Pancreas (tissue), 10 donors: ENCODE measurements at places on chromosomes 2 and 18. TPM values are rescaled to one million over a fixed set of nuclear protein-coding genes. Genes with fewer than 3 reads are reported as not detected.

The CXCR2 gene
- total RNA-seq, result 1.1 TPM

The VWA3B gene
- total RNA-seq, result not detected

The DNPEP gene
- 21.0 TPM for total RNA-seq

The CERKL gene
- 0.47 TPM for total RNA-seq

The PPP1R1C gene
- 0.35 TPM for total RNA-seq

The AQP12B gene
- total RNA-seq, result 113 TPM

The CTLA4 gene
- total RNA-seq, result 0.16 TPM

DNA sequence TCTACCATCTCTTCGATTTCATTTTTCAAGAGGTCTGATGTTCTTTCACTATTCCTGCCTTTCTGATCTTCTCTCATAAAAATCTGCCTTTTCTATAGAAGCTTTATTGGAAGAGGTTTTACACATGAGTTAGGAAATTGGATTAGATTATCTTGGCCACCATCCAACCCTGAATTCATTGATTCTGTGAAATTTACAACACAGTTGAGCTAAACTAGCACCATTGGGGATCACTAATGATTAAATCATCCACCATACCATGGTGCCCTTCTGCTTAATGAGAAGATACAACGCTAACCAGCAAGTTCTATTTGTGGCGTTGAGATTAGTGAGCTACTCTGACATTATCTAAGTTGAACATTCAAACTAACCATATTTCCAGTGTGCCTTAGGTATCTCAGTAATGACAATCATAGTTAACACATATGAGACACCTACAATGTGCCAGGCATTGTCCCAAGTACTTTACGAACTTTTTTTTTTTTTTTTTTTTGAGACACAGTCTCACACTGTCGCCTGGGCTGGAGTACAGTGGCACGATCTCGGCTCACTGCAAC, 17.3 kb upstream of the LBH start:
- no peak for DNase-seq

DNA sequence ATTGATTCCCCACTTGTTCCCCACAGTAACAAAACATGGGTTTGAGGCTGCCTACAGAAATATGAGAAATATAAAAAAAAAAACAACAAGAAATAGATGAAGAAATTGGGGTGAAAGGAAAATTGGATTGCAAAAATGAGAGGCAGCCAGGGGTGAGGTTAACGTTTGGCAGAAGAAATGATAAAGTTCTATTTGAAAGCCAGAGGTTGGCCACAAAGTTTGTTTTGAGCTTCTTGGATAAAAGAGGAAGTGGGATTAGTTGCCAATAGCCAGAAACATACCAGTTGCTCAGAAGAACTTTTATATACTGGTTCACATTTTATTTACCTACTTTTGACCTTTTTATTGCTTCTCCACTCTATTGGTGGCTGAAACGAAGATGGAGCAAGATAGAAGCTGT, 67.5 kb downstream of the FASTKD2 start:
- DNase-seq, result no peak

GRCh38 chr2:48412443-48413250, 117.3 kb upstream of the STON1 start:
- DNase-seq, result no peak

DNA sequence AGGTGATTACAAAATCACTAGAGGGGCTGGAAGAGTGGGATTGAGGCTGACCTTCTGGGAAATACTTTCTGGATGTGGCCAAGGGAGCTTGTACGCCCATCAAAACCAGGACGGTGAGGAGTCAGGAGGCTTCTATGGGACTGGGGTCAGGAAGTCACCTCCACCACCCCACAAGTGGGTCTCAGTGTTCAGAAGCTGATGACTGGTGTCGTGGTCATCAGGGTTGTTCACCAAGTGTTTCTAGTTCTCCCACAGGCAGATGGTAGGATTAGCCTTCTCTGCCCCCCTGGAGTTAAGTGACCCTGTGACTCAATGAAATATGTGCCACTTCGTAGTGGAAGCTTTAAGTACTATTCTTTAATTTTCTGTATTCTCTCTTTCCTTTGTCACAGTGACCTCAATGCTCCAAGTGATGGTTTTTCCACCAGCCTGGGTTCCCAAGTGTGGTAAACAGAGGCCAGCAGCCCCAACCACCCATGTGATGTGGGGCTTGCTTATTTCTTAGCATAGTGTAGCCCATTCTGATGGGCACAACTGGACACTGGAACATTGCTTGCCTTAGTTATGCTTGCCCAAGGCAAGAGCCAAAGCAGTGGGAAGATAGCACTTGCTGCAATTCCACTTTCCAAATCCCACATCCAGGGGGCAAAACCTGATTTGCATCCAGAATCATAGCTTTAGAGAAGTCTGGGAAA, 258.8 kb downstream of the CYP26B1 start:
- DNase-seq, result no peak

DNA sequence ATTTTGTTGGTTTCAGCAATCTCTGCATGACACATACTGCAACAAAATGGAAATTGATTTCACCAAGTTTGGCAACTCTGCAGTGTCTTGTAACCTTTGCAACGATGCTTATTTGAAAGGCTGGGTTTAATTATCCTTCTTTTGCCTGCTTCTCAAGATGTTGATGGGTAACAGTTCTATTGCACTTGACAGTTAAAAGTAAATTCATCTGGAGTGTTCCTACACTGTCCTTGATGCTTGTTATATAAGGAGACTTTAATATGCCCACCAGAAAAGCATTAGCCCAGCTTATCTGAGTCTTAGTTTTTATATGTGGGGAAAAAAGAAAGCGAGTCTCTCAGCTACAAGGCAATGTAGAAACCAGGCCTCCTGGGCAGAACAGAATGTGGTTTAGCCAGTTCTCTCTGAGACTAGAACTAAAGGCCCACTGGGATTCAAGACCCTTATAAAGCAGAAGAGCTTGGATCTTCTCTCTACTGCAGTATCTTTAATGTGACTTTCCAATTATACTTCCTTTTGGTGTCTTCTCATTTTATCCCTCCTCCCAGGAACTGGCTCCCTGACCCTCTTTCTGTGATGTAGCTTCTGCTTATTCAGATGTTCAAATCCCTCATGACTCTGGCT, 106.8 kb upstream of the LYPD6 start:
- DNase-seq, result no peak
